Kidney epithelial cell (primary cell): ENCODE measurements at places on chromosomes 3 and 15.
A peak's percentile ranks its signal among the peaks of the same experiment; 100 is the strongest.

GRCh38 chr15:74787251-74788041 lies 5.6 kb downstream of the CSK start:
- no peak for DNase-seq

DNA sequence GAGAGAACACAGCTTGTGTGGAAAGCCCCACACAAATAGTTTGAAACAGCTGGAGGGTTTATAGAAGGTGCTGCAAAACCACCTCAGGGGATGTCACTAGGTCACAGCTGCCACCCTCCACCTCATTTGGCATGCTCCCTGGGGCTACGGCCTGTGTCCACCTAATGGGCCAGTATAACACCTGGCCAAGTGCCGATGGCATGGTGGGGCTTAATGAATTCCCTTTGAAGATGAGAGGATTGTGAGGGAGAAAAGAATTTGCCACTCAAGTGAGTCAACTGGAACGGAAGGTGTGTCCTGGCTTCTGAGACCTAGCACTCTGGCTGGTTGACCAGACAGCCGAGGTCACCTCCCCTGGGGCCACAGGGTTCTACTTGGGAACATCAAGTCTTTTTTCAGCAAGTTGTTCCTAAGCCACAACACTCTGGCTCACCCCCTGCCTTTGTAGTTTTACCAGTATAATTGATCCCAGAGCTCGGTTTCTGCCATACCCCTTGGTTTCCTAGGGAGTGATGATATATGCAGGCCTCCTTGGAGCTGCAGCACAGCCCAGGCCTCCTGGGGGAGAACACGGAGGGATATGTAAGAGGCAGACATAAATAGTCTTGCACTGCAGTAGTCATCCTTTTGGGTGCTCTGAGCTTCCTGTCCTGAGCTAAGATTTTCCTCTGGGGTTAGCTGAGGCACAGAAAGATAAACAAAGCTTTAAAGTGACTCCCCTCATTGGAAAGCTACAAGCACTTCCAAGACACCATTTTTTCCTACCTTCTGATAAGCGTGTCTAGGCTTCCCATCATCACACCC lies 178.2 kb upstream of the LPP start:
- DNase-seq, result no peak

DNA sequence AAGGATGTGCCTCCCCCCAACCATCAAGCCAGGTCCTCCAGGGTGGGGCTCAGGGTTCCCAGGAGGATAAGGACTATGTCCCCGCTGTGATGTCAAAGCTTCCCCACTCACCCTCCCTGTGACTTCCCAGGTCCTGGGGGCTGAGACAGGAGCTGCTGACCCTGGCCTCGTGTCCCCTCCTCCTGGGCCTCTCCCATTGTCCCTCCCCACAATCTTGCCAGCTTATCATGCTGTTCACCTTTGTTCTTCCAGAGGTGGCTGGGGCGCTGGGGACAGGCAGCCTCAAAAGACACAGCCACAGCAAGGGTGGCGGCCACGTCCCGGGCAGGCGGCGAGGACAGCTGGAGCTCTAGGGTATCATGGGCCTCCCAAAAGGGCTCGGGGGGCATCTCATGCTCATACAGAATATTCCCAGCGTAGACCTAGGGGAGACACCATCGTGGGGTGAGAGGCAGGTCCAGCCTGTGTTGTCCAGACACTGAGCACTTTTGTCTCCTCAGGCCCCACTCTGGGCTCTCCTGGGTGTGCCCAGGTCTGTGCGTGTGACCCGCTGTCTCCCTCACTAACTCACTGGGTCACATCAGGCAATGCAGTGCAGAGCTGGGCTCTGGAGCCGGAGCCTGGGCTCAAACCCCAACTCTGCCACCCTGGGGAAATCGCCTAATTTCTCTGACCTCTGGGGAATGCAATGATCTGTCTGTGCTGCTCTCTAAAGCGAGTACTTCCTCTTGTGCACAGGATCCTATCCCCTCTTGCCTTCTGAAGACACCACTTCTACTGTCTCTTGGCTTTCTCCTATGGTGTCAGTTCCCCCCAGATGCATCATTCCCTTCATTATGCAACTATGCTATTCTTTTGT lies 30.0 kb downstream of the SNX33 start:
- no peak for DNase-seq

- no peak for DNase-seq
Observed at GRCh38 chr3:37295925-37296324, 121.5 kb upstream of the LRRFIP2 start.

- DNase-seq, result no peak
Observed at GRCh38 chr3:60215946-60216345, 1035.3 kb downstream of the FHIT start.

DNA sequence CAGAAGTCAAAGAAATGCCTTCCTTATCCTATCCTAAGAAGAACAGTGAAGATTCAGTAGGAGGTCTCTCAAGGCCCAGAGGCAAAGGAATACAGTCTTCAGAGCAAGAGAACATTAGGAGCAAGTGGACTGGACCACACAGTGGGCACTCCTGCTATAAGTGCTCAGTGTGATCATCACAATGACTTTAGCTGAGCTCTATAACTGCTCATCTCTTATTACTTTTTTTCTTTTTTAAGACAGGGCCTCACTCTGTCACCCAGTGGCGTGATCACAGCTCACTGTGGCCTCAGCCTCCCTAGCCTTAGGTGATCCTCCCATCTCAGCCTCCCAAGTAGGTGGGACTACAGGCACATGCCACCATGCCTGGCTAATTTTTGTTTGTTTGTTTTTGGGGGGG lies 48.1 kb downstream of the COL8A1 start:
- DNase-seq, result no peak

GRCh38 chr3:157514371-157514895 lies 11.2 kb upstream of the VEPH1 start:
- DNase-seq, result no peak

GRCh38 chr3:12054245-12054644 lies 50.1 kb downstream of the SYN2 start:
- no peak for DNase-seq

GRCh38 chr3:111735243-111735758 lies 123.8 kb upstream of the PHLDB2 start:
- peak; percentile 97 for DNase-seq

DNA sequence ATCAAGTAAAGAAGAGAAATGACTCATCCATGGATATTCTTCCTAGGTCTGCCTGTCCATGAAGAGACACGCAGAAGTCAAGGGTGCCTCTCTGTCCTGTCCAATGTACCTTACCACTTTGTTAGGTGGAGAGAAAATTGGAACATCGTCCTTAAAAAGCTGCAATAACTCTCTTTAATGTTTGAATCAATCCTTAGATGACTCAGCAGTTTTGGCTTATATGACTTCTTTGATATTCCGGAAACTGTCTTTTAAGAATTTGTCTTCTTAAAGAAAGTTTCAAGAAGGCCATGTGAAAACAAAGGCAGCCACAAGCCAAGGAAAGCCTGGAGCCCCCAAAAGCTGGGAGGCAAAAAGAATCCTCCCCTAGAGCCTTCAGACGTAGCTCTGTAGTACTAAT lies 49.2 kb downstream of the MRPL3 start:
- no peak for DNase-seq

DNA sequence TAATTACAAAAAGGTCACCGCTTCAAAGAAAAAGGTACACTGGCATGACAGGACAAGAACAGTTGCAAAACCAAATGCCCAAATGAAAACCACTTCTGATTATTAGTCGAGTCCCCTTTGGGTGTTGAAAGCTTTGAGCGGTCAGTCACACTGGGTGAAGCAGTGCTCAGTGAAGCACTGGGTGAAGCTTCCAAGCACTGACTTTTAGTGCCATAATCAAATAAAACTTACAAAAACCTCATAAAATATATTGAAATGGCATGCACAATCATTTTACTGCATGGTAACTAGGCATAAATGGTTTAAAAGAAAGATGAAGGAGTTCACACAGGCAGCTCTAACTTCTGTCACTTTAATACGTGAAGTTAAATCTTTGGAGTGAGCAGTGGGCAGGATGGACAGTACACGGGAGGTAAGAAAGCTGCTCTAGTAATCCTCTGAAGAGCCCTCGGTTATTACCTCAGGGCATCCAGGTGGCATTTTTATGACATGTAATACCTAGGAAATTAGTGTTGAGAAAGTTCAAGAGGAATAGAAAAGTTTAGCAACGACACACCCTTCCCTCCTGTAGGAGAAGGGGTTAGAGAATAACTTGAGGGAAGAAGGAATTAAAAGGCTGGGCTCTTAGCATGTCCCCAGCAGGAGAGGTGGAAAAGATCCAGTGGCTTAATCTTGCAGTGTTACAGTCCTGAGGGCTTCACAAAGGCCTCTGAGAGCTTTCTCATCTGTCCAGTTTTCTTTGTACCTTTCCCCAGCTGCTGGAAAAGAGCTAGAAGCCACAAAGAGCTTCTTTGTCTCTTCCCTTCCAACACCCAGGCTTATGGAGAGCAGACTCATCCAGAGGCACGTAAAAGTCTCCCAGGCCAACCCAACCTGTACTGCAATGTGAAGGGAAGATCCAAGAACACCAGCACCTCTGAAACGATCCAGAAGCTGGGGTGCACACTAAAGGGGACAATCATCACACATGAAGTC lies 64.9 kb upstream of the MYO5C start:
- no peak for DNase-seq

GRCh38 chr3:57256844-57257243 lies 29.3 kb downstream of the APPL1 start:
- DNase-seq, result no peak

- no peak for DNase-seq
Observed at GRCh38 chr3:107966276-107966675, 124.6 kb downstream of the CD47 start.

DNA sequence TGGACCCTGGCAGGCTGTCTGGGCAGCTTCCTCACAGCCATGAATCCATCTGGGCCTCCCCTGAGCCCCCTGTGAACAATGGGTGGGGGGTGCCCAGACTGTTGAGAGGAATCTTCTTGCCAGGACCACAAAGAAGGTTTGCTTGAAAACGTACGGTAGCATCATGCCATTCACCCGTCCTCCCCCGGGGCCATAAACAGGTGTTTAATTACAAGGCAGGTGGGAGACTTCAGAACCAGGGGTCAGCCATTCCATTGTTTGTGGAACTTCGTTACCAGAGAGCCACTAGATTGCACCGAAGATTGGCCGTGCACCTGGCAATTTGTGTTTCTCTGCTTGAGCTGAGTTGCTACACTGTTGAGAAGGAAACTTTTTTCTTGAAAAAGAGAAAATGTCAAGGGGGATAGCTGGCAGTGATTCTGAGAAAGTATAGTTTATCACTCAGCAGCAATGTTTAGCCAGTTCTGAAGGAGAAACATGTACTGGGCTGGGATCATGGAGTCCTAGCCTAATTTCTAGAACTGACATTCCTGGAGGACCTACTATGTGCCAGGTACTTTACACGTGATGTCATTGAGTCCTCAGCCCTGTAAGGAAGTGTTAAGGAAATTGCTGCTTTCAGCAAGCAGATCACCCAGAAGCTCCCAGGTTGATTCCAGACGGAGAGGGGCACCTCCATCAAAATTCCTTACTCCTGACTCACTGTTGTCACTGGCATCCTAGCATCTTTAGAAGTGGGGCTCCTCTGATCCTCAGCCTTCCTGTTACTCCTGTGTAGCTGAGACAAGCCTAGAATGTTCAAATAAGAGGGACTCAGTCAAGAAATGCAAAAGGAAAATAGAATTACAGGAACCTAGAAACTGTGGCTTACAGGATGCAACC lies 103.8 kb upstream of the UBE2E1 start:
- DNase-seq, result no peak

GRCh38 chr15:84608707-84609284 lies 8.0 kb downstream of the ZSCAN2 start:
- DNase-seq, result no peak

- DNase-seq, result no peak
Observed at GRCh38 chr3:13565581-13566452, 16.9 kb downstream of the FBLN2 start.

- no peak for DNase-seq
Observed at GRCh38 chr15:74833376-74834107, 7.1 kb downstream of the CPLX3 start.

DNA sequence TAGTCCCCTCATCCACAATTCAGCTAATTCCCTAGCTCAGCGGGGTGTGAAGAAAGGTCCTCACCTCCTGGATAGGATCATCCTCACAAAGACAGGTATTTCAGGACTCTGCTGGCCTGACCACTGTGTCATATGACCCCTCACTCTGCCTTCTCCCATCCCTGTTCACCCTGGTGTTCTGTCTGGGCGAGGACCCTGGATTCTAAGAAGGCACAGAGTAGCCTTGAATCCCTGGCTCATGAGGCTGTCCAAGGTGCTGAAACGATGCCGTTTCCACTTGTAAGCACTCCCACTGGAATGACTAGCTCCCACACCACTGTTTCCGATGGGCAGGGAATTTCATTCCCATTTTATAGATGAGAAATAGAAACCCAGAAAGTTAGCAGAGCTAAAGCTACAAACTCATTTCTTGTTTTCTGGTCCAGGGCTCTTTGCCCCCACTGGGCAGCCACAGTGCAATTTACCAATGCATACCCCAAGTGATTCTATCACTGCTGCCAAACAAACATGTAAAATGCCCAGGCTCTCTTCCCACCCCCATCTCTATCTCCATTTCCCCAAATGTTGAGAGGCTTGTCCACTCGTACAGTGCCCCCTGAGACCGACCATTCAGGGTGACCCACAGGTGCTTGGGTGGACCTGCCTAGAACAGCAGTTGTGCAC lies 83.2 kb downstream of the RAB11A start:
- no peak for DNase-seq

- DNase-seq, result no peak
Observed at GRCh38 chr3:146087116-146087515, 73.9 kb downstream of the PLOD2 start.

DNA sequence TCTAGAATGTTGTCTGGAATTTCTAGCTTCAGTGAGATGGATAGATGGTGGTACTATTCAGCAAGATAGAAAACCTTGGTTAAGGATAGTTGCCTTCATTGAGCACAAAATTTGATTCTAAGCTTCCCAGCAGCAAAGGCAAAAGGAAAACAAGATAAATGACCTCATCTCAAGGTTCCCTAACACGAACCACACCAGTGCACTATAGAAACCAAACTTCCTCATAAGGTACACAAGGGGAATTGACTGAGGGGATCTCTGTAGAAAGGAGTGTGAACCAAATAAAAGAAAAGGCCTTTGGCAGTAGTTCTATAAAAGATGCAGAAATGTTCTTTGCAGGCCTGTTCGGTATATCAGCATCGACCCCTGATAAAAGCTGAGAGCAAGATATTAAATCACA lies 288.9 kb downstream of the SHQ1 start:
- no peak for DNase-seq

GRCh38 chr3:13017361-13018042 lies 55.7 kb downstream of the IQSEC1 start:
- no peak for DNase-seq

DNA sequence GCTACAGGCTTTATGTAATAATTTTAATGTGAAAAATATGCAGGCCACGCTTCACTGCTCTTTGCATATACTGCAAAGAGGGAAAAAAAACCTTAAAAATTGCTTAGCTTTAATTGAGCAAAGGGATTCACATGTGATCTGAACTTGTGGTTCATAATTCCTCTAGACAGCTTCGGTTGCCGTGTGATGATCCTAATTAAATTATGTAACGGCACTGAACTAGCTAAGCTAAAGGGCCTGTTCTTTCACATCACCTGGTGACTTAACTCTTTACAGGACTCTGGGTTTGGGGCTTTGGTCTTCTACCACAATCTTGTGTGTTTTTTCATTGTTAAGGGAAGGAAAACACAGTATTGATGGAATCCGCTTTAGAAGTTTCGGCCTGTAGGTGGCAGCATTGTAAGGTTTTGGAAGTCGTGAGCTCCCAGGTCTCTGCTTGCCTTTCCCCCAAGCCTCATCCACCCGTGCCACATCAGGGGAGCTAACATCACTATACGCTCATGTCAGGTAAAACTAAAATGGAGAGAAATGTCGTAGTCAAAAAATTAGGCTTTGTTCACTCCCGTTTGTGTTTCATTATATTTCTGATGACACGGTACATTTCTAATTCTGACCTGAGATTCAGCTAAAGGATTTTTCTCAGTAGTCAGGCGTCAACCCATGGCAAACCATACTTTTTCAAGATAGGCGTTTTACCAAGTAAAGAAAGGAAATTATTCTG lies 205.6 kb upstream of the DPH6 start:
- peak; percentile 34 for DNase-seq
